Sigmoid colon (tissue), 7 donors: ENCODE measurements at places on chromosomes 3 and 15.
A peak's percentile ranks its signal among the peaks of the same experiment; 100 is the strongest.

GRCh38 chr3:62184559-62184958 is 188.8 kb downstream of the FEZF2 start:
- DNase-seq = no peak

- no peak for DNase-seq
Measured at GRCh38 chr3:189629803-189630455, 1.3 kb upstream of the TP63 start.

- DNase-seq = no peak
Measured at GRCh38 chr15:59150185-59150584, 45.2 kb downstream of the CCNB2 start.

DNA sequence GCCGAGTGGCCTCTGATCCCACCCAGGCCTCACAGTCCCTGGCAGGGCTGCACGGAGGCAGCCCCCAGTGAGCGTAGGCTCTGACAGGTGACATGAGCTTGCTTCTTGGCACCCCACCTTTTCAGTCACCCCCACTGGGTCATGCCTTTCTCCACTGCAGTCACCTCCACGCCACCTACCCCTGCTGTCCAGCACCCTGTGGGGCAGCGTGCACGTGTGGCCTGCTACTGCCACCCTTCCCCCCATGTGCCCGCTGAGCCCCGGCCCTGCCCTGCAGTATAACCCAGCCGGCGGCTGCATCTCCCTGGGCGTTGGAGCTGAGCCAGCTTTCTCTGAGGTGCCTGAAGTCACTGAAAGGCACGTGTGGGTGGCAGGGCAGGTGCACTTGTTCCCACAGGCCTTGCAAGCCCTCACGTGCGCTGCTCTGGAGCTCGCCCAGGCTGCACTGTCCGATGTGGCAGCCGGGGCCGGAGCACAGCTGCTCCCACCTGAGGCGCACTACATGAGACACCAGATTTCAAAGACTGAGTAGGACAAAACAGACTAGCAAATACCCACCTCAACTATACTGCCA is 65.6 kb downstream of the NIPA2 start:
- no peak for DNase-seq

DNA sequence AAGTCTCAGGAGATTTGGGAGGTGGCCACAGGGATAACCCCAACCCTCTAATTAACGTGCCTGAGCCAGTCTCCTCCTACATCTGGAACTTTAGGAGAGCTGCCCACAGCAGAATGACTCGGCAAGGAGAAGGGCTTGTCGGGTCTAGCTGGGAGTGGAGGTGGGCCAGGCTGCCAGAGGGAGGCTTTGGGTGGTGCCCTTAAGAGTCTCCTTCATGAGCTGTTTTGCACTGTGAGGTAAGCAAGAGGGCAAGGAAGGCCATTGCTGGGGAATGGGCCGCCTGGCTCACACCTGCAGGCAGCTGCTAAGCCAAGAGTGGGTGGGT is 3.6 kb upstream of the TNK2 start:
- peak; percentile 42 for DNase-seq

GRCh38 chr15:29566914-29567313 is 255.4 kb downstream of the TJP1 start:
- no peak for DNase-seq

DNA sequence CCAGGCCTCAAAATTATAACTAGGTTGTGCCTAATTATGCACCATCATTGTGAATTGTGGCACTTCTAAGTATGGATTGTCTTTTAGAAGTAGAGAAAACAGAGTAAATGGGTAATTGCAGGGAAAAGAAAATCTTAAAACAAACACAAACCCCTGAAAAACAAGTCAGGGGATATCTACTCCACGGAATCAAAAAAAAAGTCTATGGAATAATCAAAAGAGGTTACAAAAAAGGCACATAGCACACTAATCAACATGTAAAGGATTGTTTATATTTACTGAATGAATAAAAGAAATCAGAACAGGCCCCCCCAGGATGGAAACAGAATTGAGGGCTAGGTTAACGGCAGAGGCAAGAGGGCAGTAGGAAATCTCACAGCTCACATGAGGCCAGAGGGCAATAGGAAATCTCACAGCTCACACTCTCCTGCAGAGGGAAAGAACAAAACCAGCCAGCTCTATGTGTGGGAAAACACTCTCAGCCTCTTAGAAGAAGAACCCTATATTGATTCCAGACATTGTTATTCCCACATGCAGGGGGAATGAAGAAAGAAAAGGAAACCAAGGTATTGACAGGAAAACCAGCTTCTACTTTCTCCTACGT is 72.7 kb upstream of the FNDC3B start:
- no peak for DNase-seq

GRCh38 chr3:141055536-141056445 is 4.6 kb downstream of the SPSB4 start:
- no peak for DNase-seq

DNA sequence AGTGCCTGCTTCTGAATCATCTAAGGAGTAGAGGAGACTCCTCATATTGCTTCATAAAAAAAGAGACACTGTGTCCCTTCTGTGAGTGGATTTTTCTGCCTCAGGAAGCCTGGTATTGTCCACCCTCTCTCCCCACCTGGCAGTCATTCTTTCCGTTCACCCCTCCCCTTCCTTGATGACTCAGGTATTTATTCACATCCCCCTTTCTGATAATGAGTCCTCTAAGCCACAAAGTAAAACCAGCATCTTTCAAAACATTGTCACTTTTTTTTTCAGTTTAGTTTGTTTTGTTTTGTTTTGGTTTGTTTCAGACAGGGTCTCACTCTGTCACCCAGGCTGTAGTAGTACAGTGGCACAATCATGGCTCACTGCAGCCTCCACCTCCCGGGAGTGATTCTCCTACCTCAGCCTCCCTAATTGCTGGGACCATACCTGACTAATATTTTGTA is 65.2 kb upstream of the UBE2E1 start:
- DNase-seq = no peak

DNA sequence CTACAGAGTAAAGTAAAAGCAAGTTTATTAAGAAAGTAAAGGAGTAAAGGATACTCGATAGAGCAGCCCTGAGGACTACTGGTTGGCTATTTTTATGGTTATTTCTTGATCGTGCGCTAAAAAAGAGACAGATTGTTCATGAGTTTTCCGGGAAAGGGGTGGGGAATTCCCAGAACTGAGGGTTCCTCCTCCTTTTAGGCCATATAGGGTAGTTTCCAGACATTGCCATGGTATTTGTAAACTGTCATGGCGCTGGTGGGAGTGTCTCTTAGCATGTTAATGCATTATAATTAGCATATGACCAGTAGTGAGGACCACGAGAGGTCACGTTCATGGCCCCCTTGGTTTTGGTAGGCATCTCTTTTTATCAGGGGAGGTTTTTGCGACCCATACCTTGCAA is 213.1 kb downstream of the OSBPL10 start:
- no peak for DNase-seq

DNA sequence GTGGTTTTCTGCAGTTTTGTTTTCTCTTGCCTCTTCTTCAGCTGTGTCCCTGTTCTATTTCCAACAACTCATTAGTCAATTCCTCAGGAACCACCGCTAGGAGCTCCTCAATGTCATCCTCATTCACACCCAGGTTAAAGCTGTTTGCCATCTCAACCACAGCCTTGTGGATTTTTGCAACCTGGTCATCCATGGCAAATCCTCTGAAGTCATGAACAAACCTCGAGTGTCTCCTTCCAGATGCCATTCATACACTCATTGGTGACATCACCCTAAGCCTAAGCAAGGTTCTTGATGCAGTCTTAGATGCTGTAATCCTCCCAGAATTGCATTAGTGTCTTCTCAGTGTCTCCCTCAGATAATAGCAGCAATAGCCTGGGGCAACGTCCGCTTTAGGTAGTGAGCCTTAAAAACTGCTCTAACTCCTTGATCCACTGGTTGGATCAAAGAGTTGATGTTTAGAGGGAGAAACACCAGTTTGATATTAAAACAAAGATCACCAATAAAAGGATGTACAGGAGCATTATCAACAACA is 31.5 kb upstream of the ZNF502 start:
- DNase-seq = no peak

DNA sequence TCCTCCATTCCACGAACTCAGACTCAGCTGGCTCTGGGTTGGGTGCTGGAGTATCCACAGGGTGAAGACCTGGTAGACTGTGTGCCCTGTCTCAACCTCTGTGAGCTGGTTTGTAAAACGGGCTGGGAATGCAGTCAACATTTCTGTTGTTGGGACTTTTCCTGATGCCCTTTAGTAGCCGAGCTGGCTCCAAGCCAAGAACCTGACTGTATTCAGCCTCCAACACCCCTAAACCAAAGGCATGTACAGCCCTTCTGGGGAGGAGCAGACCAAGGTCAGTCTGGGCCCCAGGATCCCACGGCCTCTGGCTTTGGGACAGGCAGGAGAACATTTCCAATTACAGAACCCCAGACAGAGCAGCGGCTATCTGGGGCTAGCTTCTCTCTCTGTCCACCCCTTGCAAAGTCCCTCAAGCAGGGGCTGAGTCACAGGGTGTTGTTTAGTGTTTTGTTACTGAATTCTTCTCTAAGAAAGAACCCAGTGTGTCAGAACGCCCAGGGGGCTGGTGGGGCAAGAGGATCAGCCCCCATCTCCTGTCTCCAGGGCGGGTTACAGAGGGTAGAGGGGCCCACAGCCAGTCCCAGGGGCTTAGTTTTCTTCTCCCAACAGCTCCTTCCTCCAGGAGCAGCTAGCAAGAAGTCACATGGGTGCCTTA is 56.8 kb upstream of the SLC6A6 start:
- DNase-seq = no peak

- no peak for DNase-seq
Measured at GRCh38 chr3:51678641-51679040, 7.6 kb downstream of the TEX264 start.

DNA sequence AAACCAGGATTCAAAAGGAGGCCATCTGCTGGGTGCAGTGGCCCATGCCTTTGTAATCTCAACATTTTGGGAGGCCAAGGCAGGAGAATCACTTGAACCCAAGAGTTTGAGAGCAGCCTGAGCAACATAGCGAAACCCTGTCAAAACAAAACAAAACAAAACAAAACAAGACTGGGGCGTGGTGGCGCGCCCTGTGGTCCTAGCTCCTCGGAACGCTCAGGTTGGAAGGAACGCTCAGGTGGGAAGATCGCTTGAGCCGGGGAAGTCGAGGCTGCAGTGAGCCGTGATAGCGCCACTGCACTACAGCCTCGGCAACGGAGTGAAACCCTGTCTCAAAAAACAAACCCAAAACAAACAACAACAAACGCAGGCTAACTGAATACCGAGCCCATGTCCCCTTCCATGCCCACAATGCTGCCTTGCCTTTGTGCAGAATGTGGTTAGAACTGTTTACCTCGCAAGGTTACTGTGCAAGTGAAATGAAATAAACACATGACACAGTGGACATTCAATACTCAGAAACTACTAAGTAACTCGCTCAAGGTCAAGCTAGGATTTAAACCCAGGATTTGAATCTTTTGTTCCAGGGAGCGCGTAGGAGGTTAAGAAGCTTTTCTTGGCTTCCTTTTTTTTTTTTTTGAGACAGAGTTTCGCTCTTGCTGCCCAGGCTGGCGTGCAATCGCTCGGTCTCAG is 766 bp upstream of the EMC4 start:
- no peak for DNase-seq

- DNase-seq = no peak
Measured at GRCh38 chr3:14329116-14329830, 73.1 kb upstream of the SLC6A6 start.

GRCh38 chr3:71543371-71544016 is 40.0 kb downstream of the FOXP1 start:
- no peak for DNase-seq

DNA sequence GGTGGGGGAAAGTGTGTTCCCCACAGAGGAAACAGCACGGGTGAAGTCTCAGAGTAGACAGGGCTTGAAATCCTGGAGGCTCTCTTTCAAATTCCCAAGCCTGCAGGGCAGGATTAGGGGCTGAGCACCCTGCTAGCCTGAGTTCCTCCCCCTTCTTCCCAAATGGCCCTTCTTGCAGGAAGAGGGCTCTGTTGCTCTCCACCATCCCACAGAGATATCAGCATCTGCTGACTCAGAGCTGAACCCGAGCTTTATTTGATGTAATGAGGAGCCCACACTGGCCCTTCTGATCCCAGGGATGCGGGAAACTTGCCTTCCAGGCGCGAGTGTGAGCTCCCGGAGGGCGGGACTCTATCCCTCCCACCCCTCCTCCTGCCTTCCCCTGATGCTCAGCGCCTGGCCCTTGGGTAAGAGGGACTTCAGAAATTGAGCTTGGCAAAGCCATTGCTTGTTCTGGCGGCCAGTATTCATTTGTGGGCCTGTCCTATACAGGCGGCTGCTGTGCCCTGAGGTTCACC is 1.4 kb upstream of the STRA6 start:
- no peak for DNase-seq

GRCh38 chr15:64824929-64825430 is 467 bp downstream of the PIF1 start:
- peak; percentile 50 for DNase-seq

DNA sequence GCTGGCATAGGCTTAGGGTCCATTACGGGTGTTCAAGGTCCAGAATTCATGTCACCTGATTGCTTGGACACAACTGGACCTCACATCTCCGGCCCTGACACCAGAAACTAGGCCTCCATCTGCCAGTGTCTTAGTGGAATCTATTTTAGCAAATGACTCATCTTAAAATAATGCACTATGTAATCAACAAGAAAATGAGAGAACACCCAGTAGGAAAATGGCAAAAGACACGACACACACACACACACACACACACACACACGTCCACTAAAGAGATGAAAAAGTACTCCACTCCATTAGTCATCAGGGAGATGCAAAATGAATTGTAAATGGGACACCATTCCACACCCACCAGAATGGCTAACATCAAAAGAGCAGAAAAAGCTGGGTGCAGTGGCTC is 11.2 kb downstream of the APBA2 start:
- DNase-seq = no peak

- no peak for DNase-seq
Measured at GRCh38 chr15:62920682-62921502, 121.7 kb upstream of the TPM1 start.

GRCh38 chr3:147360646-147361453 is 45.5 kb downstream of the ZIC4 start:
- no peak for DNase-seq

DNA sequence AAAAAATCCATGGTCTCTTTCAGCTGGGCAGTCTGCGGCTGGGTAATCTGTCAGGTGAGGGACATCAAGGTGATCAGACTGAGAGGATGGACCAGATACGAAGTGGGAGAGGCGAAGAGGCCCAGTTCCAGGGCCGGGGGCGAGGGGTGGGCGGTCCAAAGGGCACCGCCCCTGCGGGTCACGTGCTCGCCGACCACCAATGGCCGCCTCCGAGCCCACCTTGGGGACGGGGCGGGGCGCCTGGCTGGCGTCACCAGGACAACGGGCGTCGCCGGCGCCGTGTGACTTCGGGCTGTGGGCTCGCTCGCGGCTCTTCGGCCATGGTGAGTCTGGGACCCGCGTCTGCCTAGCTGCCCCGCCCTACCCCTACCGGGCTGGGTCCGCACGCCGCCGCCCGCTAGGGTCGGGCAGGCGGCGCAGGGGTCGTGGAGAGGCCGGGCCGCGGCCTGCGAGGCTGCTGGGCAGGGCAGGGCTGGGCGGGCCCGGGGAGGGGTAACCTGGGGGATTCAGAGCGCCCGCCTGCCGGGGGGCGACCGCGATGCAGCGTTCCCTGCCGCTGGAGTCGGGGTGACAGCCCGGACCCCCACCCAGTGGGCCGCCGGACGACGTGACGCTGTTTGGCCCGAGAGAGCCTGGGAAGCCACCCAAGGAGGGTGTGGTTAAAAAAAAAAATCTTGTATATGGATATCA is at the start of gene FBXL2:
Gene FBXL2, plus strand, starts transcription at position 250 of the 690 bp plus-strand sequence. Its CDS starts 71 bp downstream, at position 321.
- DNase-seq = peak; percentile 72
